WTC11 (cell line): ENCODE measurements at places on chromosomes 5 and 9.

GRCh38 chr5:178998441-178998840, 3.3 kb upstream of the GRM6 start:
- DNase-seq, result no peak

GRCh38 chr5:141547488-141547887, 58.6 kb downstream of the PCDHGC5 start:
- no peak for DNase-seq

DNA sequence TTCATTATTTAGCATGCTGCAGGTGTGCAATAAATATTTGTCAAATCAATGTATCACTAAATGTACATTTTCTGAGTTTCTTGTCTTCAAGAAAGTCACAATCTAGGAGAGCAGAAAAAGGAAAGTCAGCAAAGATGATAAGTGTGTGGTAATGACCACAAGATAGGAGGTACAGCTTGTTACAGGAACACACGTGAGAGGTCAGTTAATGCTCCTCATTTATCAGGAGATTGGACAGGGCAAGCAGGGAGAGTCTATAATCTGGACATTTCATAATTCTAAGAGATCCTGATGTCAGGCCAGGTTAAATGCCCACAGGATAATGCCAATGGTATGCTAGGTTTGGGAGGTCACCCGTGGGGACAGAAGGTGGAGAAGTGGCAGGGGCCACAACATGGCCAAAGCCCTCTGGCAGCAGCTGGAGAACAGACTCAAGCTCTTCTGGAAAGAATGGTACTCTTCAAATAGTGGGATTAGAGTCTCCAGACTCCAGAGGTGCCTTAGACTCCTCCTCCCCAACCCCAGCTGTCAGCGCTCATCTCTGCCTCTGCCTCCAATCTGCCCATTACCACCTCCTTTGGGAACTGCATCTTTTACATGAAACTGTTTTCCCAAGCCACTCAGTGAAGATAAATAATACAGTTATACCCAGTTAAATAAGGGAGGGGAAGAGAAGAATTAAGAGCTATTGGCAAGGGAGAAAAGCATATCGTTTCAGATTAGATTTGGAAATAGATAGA, 114.3 kb downstream of the ASTN2 start:
- DNase-seq, result no peak

GRCh38 chr9:112479221-112479620, 7.4 kb upstream of the KIAA1958 start:
- DNase-seq, result no peak

DNA sequence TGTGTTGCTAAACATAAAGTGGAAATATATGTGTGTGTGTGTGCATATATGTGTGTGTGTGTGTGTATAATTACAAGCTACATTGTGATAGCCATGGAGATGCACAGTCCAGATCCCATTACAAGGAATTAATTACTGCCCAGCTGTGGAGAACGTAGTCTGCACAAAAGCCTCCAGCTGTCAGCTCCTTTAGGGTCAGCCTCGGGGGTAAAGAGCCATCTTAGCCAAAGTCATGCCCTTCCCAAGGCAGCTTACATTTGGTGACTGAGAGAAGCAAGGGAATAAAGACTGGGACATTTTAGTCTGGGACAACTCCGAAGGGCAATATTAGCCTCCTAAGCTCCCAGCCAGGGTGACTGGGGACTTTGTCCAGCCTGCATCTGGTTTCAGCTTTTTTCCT, 21.9 kb upstream of the FOCAD start:
- no peak for DNase-seq
